Keratinocyte (primary cell): ENCODE measurements at places on chromosomes 12 and 14. TPM values are rescaled to one million over a fixed set of nuclear protein-coding genes. Genes with fewer than 3 reads are reported as not detected.

Gene LRP1-AS
- polyA plus RNA-seq, result not detected in 3 replicates

Gene PRR13
- polyA plus RNA-seq, result 81.1 to 128 TPM (median 104 TPM) in 3 replicates

Gene ESR2
- 0.02 to 0.06 TPM (median 0.03 TPM) in 3 replicates for polyA plus RNA-seq

Gene IFNG-AS1
- not detected in 3 replicates for polyA plus RNA-seq

- no peak for DNase-seq
Observed at GRCh38 chr12:49888461-49889151, 15.1 kb downstream of the FAIM2 start.

- no peak for DNase-seq
Observed at GRCh38 chr14:91834571-91834970, 32.8 kb downstream of the TC2N start.

- no peak for DNase-seq
Observed at GRCh38 chr12:13203034-13203922, 6.8 kb downstream of the EMP1 start.

- DNase-seq, result no peak
Observed at GRCh38 chr12:26340649-26341048, 145.3 kb downstream of the SSPN start.

DNA sequence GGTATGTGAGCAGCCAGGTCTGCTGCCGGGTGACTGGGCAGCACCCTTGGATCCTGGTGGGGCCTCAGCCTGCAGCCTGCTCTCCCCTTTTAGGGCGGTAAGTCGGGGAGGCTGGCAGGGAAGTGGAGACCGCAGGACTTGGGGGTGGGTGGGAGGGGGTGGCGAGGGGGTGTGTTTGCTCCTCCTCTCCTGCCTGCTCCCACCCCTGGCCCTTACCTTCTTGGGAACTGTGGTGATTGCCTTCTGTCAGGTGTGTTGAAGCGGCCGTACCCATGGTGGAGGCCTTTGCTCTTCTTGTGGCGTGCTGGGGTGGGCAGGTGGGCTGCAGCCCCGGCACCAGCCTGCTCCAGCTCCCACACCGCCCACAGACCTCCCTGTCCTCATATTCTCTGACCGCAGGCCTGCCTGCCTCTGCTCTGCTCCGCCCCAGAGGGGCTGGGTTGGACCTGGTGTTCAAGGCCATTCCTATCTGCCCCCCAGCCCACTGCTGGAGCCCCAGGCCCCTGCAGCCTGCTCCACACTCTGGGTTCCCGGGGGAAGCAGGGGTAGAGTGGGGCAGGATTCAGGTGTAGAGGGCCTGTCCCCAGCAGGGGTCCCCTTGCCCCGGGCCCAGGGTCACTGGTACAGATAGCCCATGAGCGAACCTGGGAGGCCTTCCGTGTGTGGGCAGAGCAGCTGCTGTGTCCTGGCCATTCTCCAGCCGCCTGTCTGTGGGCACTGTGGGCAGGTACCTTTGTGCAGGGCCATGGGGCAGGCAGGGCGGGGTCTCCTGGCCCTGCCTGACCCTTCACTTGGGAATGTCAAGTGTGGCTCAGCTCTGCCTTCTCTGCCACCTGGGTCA is 5.2 kb downstream of the TEDC1 start:
- DNase-seq, result no peak

DNA sequence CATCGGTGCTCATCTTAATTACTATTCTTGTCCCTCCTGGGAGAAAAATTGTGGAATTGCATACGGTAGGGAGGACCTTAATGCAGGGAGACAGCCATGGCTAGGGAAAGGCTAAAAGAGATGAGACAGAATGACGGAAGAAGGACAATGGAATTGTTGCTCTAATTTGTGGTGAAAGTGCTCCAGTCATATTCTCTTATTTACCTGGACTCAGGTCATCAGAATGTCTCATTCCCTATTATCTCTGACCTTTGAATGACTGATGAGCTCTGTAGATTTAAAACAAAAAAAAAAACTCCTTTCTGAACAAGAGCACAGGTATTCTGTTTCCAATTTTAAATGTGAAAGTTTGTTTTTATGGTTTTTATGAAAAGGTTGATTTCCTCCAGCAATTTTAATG is 8.6 kb upstream of the EPS8 start:
- DNase-seq, result no peak

- no peak for DNase-seq
Observed at GRCh38 chr14:24706351-24706750, 72.4 kb upstream of the GZMB start.

DNA sequence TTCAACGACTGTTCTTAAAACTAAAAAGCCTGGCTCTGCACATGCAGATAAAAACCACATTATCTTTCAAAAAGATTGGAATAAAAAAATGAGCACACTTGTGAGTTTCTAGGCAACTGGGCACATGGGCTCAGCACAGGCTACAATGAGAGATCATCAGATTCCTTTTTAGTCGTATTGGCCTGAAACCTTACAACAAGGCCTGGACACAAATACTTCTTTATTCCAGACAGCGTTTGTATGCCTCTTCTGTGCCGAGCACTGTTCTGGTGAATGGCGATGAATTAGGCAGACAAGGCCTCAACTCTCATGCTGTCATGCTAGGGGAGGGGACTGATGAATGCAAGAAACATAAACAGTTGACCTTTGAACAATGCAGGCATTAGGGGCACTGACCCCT is 463.0 kb downstream of the AACS start:
- DNase-seq, result no peak

DNA sequence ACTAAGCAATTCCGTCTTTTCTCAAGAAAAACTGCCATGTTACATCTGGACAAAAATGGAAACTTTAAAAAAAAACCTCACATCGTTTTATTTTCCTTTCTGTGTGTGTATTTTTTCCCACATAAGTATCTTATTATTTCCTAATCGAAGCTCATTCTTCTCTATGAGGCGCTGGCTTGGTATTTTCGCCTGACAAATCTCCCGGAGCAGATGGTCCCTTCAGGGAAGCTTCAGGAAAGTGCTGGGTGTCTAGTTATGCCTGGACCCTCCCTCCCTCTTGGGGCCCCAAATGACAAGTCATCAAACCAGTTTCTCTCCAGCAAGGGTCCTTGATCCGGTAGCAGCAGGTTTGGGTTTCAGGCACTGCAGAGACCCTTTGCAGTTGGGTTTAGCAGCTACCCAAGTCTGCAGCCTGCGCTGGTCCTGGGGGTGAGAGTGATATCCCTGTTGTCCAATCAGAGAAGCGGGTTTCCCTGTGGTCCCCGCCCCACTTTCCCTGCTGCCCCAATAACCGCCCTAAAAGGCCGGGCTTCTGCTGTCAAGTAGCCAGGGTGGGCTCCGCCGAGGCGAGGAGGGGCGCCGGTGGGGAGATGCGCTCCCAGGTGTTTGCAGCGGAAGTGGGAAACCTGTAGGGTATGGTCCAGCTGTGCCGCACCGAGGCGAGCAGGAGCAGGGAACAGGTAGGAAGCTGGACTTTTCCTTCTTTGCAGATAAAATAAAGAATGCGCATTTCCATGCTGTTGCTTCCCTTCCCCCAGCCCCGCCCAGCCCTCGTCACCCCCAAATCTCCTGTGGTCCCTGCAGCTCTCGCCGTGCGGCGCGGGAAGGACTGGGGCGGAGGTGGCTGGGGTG is at the start of gene CNTN1:
Gene CNTN1, plus strand, starts transcription at position 527 of the 852 bp plus-strand sequence.
- no peak for DNase-seq

DNA sequence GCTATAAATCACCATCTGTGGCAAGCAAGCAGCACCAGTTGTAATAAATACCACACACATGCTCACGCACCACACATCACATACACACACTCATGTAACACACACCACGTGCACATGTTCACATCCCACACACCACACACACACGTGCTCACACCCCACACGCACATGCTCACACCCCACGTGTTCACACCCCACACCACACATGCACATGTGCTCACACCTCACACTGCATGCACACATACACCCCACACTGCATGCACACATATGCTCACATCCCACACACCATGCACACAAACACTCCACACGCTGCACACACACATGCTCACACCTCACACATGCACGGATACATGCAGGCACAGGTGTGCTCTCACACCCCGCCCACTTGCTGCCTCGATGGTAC is 22.9 kb upstream of the ANKLE2 start:
- DNase-seq, result no peak

DNA sequence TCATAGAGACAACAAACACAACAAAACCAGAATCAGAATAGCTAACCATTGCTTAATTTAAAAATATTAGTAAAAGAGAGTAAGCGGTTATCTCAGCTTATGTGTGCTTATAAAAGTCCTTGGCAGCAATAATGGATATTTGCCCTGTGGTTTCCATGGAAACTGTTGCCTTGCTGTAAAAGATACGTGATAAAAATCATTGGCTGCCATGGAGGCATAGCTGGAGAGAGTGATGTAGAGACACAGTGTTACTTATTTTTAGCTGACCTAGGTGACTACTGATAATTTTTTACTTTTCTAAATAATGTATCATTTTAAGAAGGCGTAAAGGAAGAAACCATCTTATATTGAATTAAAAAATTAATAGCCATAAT is 92.9 kb downstream of the ERC1 start:
- DNase-seq, result no peak
